ENCODE measurements at places on chromosomes 1 and 21.

DNA sequence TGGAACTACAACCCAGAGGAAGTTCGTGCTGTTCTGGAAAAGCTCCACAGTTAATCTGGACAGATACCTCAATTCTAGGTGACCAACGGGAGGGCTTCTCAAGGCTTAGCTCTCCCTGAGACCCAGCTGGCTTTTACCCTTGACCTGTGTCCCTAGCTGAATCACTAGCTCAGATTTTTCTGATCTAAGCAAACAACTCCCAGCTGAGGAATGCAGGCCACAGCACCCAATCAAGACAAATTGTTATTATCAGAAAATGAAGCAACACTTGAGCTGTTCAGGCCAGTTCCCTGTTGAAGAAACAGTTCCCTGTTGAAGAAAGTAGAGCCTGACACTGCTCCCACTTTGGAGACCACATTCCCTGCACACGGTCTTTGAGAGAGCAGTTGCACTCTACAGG, 16.0 kb downstream of the DIO1 start:
- DNase-seq = no peak

- DNase-seq = no peak
Observed at GRCh38 chr1:27015260-27015659, 2.6 kb upstream of the TENT5B start.

DNA sequence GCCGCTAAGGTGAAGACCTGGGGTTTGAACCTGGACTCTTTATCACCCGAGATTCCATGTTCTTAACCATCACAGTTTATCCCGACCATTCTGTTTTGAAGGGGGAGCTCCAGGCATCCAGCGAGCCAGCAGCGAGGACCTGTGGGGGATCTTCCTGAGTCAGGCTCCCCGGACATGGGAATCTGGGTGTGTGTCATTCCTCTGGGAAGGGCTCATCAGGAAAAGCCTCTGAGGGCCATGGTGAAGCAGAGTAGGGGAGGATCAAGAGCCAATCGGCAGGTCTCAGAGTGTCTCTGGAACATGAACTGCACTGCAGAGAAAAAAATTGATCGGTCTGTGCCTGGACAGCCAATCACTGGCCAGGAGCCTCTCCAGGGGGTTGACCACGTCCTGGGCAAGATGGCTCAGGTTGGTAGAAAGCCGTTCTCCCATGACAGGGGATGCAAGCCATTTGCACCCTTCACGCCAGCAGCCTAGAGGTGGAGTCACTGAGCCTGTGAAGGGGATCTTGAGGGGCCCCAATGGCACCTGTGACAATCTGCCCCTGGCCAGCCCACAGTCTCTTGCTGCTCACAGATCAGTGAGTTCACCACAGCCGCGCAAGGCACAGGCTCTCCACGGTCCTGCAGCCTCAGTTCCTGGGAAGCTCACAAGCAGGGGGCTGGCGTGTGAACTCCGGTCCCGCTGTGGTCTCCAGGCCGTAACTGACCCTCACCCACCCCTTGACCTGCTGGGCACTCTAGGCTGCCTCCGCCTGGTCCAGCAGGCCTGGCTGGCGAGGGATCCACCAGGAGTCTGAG, 20.4 kb upstream of the ACTRT2 start:
- no peak for DNase-seq

GRCh38 chr21:33971492-33972013, 55.9 kb upstream of the ATP5PO start:
- DNase-seq = no peak

- peak; percentile 68 for DNase-seq
Observed at GRCh38 chr1:194295685-194296084, 1109.3 kb upstream of the B3GALT2 start.

DNA sequence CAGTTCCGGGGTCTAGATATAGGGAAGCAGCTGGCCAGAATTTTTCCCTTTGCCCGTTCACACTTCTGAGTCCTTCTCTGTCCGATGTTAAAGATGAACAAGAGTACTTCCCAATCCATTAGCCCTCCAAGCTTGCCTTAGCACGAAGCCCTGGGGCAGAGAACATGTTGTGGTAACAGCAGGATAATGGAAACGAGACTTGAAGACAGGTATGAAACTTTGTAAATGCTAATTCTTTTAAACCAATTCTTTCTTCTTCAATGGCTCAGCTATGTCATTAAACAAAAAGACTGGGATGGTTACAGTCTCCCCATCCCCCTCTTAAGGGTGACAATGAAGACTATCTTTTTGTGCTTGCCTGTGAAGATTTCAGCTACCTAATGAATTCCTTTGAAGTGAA, 218.5 kb downstream of the PLA2G4A start:
- DNase-seq = no peak

GRCh38 chr1:101964708-101965107, 32.0 kb downstream of the OLFM3 start:
- DNase-seq = no peak

DNA sequence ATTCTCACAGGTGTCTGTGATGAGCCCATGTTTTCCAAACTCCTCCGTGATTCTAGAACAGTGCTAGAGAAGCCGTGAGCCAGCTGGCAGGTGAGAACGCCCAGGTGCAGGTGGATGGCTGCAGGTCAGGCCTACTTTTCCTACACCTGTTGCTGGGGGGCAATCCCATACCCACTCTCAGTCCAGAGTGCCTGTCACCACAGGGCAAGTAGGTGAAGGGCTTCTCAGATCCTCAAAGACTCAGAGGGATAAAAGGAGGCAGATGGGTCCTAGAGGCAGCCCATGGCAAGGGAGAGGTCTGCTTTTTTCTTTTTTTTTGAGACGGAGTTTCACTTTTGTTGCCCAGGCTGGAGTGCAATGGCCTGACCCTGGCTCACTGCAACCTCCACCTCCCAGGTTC, 50.7 kb upstream of the H6PD start:
- no peak for DNase-seq

DNA sequence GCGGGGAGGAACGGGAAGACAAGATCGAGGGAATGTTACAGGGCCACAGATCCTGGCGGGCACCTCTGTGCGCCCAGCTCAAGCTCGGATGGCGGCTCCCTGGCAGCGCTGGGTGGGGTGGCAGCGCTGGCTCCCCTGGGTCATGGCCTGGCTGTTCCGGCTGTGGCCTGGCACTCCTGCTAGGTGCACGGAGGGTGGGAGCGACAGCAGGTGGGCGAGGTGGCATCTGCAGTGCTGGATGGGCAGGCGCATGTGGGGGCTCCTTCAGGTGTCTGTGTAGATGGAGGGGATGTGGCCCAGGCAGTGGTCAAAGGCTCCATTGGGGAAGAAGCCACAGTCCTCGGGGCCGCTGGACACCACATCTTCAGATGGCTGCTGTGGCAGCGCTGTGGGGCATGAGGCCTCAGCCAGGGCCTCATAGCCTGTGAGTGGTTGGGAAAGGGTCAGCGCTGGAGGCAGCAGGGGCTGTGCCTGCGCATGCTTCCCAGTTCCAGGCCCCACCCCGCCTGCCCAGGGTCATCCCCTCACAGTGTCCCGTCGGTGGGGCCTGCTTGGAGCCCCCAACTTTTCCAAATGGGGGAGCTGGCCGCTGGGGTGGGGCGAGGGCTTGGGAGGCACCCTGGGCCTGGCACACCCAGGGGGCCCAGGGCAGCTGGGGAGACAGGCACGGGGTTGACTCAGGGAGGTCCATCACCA, 47.3 kb downstream of the DMRTB1 start:
- no peak for DNase-seq

- no peak for DNase-seq
Observed at GRCh38 chr1:219312967-219313366, 139.3 kb downstream of the LYPLAL1 start.

GRCh38 chr1:156812293-156812990, 4.2 kb downstream of the SH2D2A start:
- DNase-seq = peak; percentile 14

DNA sequence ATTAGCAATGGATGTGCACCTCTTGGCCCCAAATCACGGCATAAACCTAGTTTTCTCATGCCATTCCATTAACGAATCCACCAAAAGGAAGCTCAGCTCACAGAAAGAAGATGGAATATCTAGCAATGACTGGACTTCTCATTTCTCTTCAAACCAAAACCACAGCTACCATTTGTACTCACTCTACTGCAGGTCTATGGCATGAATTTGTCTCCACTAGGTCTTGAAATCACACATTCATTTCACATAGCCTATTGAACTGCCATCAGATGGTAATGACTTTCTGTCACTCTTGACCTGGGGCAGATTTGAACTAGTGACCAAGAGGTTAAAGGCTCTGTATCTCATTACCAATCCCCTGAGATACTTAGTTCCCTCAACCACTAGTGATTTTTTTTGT, 382.7 kb downstream of the DPYD start:
- no peak for DNase-seq

GRCh38 chr1:1943834-1944570, 24.9 kb upstream of the TMEM52 start:
- DNase-seq = peak; percentile 85

- peak; percentile 30 for DNase-seq
Observed at GRCh38 chr1:84492726-84493125, 13.5 kb upstream of the SPATA1 start.

- DNase-seq = no peak
Observed at GRCh38 chr1:244789731-244790130, 45.7 kb upstream of the COX20 start.

- no peak for DNase-seq
Observed at GRCh38 chr21:40689217-40689616, 157.7 kb downstream of the DSCAM start.

- no peak for DNase-seq
Observed at GRCh38 chr1:46757956-46758528, 39.1 kb upstream of the EFCAB14 start.

DNA sequence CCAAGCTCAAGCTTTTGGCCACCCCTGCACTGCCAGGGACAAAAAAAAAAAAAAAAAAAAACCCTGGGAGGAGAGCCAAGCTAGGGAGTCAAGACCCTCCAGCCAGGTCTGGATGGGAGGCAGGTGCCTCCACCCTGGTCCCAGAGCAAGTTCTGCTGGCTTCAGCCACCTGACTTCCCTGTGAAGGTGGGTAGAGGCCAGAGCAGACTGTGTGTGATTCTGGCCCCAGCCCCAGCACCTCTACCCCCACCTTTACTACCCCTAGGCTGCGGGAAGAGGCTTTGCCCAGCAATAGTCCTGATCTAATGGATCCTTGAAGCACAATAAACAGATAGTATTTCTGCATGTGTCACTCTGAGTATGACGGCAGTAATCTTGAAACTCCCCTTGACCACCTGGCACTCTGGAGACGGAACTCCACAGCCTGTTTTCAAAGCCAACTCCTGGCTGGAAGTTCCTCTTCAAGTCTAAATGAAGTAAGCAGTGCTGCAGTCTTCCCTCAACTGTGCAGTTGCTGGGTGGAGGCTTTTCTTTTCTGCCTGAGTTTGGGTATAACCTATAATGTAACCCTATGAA, 9.8 kb downstream of the PDZK1IP1 start:
- peak; percentile 20 for DNase-seq

DNA sequence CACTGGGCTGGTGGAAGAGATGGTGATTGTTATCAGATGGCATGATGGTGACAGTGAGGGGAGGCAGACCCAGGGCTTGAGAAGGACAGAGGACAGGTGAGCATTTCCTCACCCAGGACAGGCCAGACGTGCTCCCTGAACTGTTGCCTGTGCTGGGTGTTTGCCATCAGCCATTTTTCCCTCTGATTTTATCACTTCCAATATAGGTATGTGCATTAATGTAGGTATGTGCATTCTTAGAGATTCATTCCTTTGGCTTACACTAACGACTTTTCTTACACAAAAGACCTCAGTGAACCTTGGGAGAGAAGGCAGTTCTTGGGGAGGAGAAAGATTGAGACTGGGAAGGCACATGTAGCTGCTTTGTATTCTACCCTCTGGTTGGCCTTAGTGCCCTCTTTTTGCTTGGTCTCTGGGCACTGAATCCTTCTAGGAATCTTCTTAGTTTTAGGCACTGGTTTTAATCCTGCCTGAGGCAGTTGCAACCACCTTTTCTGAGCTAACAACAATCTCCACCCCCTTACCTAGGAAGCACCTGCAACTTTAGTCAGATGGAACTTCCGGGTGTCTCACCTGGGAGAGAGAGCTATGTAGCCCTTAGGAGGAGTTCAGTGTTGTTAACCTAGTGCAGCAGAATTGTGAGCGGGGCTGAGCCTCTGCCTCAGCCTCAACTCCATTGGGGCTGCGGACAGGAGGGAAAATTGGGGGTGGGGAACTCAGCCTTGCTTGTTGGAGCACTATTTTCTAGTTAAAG, 30.9 kb downstream of the C1orf116 start:
- DNase-seq = no peak

- no peak for DNase-seq
Observed at GRCh38 chr1:7606096-7606495, 165.0 kb upstream of the VAMP3 start.

DNA sequence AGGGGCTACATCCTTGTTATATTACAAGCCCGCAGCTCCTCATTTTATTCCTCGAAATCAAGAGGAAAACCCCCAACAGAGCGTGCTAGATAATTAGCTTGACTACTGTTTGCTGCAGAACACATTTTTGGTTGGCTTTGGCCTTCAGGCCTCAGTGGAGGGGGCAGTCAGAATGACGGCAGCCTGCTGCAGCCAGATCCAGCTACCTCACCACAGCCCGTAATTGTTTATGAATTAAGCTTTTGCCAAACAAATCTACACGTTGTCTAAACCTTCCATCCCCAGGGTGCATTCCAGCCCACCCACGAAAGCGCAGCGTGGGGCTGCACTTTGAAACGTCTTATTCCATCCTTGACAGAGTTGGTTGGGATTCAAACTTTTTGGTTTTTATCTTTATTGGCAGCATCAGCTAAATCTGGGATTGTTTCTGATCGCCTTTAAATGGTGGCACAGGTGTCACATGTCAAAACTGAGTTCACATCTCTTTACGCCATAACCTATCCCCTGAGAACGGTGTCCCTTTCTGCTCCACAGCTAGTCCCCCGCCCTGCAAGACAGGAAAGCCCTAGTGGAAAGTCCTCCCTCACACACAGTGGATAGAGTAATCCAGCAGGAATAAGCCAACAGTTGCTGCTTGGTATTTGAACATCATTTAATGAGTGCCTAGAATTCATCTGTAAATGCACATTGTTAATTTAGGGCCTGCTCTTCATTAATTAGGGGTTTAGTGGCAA, 195.5 kb downstream of the LMO4 start:
- no peak for DNase-seq

GRCh38 chr1:164477343-164477742, 81.6 kb upstream of the PBX1 start:
- no peak for DNase-seq

- DNase-seq = no peak
Observed at GRCh38 chr1:30721341-30721793, 2.0 kb downstream of the MATN1 start.

- no peak for DNase-seq
Observed at GRCh38 chr21:31993826-31994825, 121.3 kb downstream of the HUNK start.

GRCh38 chr1:178609015-178609414, 96.1 kb downstream of the TEX35 start:
- DNase-seq = no peak
